ENCODE measurements at places on chromosomes 1 and 21.
A peak's percentile ranks its signal among the peaks of the same experiment; 100 is the strongest.

DNA sequence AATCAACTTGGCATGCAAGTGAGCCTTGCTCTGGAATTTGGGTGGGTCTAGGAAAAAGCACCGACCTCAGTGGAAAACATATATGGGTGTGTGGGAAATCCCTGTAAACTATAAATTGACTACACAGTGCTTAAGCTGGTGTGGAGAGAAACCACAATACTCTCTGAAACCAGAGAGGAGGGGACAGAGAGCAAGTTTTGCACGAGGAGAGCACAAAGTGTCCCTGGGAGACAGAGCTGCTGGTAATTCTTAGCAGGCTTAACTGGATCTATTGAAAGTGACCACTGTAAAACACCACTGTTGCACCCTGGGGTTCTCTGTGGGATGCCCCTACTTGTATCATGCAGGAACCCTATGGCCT, 12.8 kb downstream of the KCNJ15 start:
- no peak for DNase-seq

DNA sequence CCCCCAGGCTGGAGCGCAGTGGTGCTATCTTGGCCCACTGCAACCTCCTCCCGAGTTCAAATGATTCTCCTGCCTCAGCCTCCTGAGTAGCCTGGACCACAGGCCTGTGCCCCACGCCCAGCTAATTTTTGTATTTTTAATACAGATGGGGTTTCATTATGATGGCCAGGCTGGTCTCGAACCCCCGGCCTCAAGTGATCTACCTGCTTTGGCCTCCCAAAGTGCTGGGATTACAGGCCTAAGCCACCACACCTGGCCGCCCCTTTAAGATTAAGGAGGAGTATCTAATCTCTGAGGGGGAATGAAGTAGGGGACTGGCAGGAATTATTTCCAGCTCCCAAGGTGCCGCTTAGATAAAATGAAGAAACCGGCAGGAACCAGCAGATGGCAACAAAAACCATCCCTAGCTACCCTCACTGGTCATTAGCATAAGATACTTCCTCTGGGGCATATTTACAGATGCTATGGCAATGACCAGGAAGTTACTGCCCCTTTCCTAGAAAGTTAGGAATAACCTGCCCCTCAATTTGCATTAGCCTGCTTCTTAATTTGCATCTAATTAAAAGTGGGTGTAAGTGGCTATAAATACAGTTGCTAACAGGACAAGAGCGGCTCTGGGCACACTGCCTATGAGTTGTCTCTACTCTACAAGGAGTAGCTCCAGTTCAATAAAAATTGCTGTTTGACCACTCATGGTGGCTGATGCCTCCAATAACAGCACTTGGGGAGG, 7.1 kb upstream of the NSUN4 start:
- DNase-seq = no peak

GRCh38 chr1:83860490-83861221, 138.3 kb downstream of the TTLL7 start:
- DNase-seq = peak; percentile 44

DNA sequence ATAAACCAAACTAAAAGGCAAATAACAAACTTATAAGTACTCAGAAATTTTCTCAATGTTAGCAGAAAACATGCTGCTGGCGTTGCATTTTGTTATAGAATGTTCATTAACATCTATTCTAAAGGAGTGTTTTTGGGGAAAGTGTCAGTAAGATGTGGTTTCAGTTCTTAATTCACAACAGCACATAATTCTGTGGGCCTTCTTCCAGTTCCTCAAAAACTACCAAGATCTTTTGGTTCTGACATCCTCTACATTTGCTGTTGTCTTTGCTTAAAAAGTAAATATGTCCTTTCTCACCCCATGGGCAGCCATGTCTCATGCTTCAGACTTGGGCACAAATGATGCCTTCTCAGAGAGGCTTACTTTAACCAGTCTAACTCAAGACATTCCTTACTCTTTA, 152.5 kb downstream of the CDC7 start:
- DNase-seq = no peak

DNA sequence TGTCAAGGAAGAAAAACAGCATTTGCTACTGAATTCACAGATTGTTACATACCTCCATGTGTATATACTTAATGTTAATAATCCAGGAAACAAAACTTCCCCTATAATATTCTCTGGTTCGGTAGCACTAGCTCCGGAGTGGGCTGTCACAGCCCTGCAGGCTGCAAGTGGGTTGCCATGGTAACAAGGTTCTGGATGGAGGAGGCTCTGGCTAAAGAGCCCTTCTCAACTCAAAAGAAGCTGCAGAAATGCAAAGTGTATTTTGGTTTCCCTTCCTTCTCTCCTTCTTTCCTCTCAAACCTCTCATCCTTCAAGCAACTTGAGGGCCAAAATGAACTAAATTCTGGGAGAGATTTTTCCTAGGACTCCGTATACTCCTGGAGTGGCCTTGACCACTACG, 45.2 kb downstream of the ASTN1 start:
- DNase-seq = no peak

DNA sequence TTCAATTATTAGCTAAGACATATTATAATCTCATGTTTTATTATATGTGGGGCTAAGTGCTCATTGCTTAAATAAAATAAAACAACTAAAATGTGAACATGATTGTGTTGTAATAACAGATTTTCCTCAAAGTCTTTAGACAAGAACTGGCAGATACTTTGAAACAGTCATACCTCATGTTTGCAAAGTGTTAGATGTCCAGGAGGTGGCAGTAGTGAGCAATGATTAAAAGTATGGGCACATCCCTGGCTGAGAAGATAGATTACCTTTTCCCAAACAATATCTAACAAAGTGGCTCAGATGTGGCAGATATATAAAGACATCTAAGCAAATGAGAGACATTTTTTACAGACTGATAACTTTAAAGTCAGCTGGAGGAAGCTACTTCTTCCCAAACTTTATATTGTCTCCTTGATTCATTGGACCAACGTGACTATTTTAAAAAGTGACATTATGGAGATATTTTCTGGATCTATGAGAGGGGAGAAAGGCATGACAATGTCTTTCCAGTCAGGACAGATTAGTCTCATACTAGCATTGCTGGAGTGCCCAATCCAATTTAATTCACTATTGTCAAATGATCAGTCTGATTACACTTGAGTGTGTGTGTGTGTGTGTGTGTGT, 269.8 kb downstream of the S1PR1 start:
- no peak for DNase-seq

GRCh38 chr1:198141668-198142351, 15.0 kb upstream of the NEK7 start:
- no peak for DNase-seq

DNA sequence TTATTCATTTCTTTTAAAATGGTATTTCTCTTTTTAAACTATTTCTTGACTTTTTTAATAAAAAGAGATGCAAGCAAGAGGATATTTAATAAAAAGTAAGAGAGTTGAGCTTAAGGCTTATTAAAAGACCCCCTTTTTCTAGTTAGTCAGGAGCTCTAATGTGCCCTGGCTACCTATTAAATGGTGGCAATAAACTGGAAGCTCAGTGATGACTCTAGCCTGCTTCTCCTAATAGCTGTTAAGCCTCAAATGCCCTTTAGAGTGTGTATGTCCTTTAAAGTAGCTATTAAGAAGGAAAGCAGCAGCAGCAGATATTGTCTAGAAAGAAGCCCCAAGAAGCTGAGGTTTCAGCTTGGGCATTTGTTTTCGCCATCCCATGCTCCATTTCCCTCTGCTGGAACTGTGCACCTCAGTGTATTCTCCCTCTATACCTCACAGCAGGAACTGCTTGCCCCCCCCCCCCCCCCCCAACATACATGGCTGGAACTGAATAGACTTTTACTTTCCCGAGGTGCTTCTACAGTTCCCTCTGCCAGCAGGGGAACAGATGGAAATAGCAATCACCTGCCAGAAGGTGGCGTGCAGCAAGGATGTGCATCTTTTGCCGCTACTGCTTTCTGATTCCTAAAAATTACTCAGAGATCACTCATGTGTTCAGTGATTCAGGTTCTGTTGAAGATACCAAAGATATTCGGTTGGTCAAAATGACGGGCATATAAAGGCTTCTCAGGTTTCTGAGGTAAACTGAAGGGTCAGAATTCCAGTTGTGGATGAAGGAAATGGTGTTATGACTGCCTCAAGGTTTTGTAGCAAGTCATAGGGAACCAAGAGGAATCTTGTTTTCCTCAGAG, 2.5 kb downstream of the RGS4 start:
- DNase-seq = no peak

DNA sequence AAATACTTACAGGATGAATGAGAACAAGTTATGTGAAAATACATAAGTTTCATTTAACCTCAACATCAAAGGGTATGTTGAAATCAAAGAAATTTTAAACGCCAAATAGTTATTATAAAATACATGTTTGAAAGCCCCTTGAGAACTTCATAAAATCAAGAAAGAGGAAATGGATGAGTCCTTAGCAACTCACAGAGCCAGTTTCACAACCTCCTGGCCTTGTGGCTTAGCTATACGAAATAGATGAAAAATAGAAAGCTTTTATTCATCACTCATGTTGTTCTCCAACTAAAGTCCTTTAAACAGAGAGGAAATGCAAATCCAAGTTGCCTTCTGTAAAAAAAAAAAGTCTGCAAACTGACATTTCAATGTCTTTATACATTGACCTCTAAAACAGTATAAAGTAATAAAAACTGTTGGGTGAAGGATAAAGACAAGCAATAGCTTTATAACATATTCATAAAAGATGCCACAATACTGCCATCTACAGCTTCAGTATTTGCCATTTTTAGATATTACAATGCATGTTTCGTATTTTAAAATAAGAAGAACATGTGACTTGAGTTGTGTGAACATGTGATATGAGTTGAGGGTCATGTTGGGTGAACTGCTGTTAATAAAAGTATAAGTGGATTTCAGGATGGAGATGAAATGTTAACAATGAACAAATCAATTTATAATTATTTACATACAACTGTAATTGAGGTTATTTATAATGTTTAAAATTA, 847.8 kb downstream of the MRPL39 start:
- DNase-seq = no peak

DNA sequence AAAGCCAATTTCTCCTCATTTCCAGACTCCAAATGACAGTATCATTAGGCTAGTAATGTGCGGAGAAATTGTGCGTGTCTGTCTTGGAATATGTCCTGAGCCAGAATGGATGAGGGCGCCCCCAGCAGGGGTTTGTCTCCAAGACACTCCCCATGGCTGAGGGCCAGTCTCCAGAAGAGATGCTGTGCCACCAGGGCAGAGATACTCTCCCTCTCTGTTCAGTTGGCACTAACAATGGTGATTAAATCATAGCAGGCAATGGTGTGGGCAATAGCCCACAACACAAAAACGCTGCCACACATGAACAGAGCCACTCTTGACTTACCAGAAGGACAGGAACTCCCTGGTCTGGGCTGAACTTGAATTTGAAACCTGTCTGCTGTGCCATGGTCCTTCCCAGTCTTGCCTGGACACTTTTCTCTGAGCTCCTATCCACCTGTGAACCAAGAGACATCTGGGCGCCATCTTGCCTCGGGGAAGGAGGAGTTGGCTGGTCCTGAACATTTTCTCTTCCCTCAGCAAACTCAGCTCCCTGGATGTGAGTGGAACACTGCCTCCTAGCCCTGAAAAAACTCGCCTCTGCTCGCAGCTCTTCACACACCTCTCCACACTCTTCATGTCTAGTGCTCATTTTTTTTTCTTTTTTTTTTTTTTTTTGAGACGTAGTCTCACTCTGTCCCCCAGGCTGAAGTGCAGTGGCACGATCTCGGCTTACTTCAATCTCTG, 14.8 kb upstream of the ADGRB2 start:
- no peak for DNase-seq

Measured in ovary (tissue), 10 donors.